ENCODE measurements at places on chromosomes 2 and 18.

- DNase-seq, result no peak
Observed at GRCh38 chr2:51011693-51012092, 20.2 kb downstream of the NRXN1 start.

- no peak for DNase-seq
Observed at GRCh38 chr2:230794497-230794896, 70.2 kb upstream of the ITM2C start.

DNA sequence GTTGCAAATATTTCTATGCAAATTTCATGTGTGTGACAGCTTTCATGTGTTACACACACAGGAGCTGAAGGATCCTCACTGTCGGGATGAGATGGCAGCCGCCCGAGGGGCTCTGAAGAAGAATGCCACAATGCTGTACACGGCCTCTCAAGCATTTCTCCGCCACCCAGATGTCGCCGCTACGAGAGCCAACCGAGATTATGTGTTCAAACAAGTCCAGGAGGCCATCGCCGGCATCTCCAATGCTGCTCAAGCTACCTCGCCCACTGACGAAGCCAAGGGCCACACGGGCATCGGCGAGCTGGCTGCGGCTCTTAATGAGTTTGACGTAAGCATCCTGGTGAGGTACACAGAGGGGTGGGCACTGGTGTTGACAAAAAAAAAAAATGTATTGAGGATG is 361.2 kb downstream of the CTNNA2 start:
- DNase-seq, result no peak

GRCh38 chr2:74427551-74427950 is 6.0 kb downstream of the WDR54 start:
- no peak for DNase-seq

- no peak for DNase-seq
Observed at GRCh38 chr2:218325566-218326160, 31.0 kb upstream of the CATIP start.

DNA sequence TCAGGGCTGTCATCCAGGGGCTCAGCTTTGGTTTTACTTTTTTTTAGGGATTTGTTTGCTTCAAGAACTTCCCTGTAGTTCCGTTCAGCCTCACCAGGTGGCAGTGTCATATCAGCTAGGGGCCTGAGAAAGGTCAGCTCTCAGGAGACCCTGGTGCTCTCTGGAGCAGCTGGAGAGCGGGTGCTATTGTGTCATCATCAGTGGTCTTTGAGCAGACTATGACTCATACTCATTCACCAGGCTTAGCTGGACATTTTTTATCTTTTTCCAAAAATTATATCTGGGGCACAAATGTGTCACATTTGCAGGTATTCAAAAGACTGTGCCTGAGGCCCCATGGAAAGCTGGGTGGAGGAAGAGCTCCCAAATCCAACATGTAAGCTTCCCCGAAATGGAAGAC is 24.4 kb downstream of the ZNF892 start:
- peak; percentile 66 for DNase-seq

- DNase-seq, result no peak
Observed at GRCh38 chr18:69900941-69901340, 46.7 kb downstream of the CD226 start.

GRCh38 chr2:82694431-82694830 is 1764.6 kb downstream of the SUCLG1 start:
- DNase-seq, result no peak

- no peak for DNase-seq
Observed at GRCh38 chr2:863732-864450, 86.8 kb upstream of the SNTG2 start.

- no peak for DNase-seq
Observed at GRCh38 chr2:60271131-60271530, 282.3 kb downstream of the BCL11A start.

DNA sequence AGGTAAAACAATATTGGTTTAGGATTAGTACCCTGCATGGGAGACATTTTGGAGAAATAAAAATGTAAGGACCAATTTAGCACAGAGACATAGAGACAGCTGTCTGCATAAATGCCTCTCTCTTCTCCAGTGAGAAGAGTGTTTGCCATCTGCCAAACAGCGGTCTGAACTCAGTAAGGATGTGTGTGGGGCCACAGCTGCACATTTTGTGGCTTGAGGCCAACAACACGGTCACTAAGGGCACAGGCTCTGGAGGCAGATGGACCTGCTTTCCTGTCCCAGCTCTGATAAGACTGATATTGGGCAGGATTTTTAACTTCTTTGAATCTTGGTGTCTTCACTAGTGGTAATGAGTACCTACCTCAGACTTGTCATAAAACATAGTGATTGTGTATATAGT is 10.2 kb downstream of the ZBTB14 start:
- DNase-seq, result no peak

DNA sequence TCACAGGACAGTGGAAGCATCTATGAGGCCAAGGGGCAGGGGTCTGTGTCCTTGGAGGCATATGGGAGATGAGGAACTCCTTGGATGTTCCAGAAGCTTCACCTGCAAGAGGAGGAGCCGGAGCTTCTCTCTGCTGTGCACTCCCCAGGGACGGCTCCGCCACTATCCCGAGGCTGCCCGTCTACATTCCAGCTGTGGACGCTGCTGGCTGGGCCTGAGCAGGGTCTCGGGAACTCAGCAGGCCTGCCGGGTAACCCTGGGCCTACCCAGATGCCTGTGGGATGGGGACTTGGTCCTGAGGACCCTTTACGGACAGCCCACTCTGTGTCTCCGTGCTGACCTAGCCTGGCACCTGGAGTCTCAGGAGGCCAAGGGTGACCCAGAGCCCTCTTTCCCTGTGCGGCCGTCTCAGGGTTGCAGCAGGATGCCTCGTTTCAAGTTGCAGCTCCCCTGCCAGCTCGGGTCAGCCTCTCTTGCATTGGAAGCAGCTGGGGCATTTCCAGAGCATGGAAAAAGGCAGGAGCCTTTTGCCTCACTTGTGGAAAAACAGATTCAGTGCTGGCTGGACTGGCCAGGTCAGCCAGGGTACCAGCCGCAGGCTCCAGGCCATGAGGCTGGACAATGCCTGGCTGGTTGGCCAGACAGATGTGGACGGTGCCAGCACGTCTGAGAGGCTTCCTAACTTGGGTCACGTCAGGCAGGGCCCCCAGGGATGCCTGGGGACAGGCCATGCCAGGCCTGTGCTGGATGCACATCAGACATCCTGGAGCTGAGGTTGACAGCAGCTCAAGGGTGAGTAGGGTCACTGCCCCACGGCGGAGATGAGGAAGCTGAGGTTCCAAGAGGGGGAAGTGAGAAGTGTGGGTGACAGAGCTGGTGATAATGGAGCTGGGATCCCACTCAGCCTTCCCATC is 41.5 kb downstream of the SCTR start:
- no peak for DNase-seq

DNA sequence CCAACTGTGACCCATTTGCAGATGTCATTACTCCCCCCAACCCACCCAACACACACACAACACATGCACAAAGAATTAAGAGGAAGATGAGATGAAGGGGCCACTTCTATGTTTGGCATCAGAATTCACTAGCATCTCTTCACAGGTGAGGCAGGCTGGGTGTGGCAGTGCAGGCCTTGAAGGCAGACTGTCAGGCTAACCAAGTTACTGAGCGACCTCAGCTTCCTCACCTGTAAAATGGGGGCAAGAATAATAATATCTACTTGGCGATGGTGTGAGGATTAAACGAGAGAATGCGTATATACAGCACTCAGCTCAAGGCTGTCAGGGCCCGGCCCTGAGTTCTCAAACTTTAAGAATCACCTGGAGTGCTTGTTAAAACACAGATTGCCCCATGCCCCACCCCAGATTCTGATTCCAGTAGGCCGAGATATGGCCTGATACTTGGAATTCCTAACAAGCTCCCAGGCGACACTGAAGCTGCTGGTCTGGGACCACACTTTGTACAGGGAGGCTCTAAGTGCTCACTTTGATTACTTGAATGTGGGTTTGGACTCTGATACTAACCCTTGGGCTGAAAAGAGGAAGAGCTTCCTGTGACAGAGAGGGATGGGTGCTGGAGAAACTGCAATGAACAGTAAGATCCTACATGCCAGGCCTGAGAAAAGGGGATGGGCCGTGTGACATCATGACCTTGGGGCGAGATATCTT is 1.1 kb downstream of the ACTG2 start:
- DNase-seq, result no peak

- no peak for DNase-seq
Observed at GRCh38 chr2:48120759-48121242, 214.5 kb upstream of the FBXO11 start.

- no peak for DNase-seq
Observed at GRCh38 chr18:13165636-13166423, 52.7 kb upstream of the LDLRAD4 start.

- peak; percentile 84 for DNase-seq
Observed at GRCh38 chr2:26942543-26943295, 27.7 kb upstream of the MAPRE3 start.

- DNase-seq, result no peak
Observed at GRCh38 chr2:8281950-8282857, 399.7 kb upstream of the ID2 start.

DNA sequence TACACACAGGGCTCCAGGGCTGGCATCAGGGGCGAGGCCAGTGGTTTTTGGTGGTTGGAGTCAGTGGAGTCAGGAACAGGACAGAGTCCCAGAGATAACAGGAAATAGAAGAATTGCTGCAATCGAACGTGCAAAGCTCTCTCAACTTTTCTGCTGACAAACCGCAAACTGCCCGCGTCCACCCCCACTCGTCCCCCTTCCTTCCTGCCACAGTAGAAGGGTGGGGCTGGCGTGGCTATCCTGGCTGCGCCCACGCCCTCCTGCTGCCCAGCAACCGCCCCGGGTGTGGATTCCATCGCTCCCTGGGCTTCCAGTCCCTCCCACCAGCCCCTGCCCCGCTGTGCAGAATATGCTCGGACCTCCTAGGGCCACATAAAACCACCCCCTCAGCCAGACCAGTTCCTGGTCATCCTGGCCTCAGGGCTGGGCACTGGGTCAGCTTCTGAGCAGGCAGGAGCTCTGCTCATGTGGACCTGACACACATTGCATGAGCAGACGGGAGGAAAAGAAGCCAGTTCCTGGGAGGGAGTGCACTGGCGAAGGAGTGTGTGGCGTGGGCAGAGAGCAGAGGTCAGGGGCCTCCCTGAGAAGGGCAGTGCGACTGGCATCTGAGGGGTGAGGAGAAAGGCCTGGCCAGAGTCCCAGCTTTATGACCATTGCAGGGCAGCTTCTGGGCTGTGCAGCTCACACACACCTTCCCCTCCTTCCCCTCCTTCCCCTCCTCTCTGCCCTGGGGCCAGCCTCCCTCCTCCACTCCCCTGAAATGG is 85.4 kb upstream of the ATG16L1 start:
- DNase-seq, result no peak

GRCh38 chr2:45002686-45003085 is 6.6 kb downstream of the SIX2 start:
- no peak for DNase-seq

DNA sequence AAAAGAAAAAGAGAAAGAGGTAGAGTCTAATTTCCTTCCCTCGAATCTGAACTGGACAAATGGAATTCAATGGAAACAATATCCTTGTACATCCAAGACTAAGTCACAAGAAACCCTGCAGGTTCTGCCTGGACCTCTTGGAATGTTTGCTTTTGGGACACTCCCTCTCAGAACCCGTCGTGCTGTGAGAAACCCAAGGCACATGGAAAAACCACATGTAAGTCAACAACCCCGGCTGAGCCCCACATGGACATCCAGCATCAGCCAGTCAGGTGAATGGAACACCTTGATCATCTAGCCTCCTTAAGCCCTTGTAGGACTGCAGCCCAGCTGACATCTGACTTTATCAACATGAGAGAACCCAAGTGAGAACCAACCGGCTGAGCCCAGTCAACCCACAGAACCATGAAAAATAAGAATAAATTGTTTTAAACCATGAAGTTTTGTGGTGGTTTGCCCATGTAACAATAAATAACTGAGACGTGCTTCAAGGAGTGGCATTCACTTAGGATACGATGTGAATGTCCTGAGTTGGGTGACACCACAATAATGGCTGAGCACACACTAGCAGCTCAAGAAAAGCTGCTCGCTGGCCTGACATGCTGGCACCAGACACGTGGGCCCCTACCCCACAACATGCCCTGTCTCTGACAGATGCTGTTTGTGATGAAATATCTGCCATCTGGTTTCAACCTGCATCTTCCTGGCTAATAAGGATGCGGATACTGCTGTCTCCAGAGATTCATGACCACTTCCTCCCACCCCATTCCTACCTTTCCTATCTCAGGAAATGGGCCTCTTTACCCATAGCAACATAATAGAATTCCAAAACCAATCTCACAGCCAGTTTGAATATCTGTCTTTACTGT is 28.8 kb downstream of the PKDCC start:
- DNase-seq, result no peak

DNA sequence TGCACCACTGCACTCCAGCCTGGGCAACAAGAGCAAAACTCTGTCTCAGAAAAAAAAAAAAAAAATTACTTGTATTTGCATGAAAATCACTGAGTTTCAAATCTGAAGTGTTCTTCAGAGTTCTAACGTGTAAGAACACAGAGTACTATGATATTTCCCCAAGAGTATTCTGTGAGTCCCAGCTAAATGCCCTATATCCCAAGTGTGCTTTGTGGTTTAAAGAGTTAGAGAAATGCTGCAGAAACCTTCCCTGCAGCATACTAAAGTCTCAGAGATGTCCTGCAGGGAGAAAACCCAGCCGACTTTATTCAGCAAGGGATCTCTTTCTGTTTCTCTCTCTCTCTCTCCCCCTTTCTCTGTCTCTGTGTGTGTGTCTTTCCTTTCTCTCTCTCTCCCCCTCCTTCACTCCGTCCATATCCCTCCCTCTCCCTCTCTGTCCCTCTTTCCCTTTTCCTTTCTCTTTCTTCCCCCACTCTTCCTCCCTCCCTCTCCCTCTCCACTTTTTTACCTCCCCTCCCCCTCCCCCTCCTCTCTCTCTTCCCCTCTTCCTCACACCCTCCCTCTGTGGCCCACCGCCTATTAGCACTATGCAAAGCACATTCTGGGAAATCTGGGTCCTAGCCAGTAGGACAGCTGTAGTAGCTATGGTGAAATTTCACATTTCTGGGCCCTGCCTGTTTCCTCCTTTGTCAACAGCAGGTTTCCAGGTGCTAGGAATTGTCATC is 54.2 kb downstream of the ACTR2 start:
- DNase-seq, result no peak

DNA sequence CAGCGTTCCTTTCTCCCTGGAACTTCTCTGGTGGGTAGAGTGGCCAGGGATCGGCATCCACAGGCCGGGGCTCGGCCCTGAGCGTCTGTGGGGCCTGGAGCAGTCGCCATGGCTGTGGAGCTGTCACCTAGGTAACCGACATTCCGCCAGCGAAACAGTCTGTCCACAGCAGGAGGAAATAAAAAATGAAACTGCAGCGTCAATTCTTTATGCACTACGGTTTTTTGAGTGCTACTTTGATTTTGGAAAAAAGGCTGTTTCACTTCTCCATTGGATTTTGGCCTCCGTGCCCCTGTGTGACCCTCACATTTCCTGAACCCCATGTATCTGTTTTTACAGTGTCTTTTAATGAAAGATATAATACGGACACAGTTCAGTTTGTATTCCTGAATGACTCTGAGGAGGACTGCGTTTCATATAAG is 163.4 kb downstream of the LDLRAD4 start:
- no peak for DNase-seq

DNA sequence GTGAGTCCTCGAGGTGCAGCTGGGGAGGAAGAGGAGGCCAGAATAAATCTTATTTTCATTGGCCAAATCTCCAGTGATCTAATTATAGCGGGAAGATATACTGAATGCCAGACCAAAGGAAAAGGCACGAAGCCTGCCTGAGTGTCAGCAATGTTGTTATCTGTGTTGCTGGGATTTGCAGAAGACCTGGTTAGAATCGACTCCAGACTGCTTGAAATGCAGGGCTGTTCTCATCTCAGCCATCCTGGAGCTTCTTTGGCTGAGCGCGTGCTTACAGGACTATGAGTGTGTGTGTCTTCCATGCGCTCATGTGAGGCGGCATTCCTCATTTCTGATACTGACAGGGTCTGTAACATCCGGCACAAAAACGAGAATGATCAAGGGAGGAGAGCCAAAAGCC is 81.2 kb downstream of the TSN start:
- DNase-seq, result no peak
